Activated gamma-delta T cell treated with anti-CD3 and anti-CD28 coated beads, Interleukin-2, amount 50 U/mL, for 16 hours (primary cell): ENCODE measurements at places on chromosomes 5 and 9.

DNA sequence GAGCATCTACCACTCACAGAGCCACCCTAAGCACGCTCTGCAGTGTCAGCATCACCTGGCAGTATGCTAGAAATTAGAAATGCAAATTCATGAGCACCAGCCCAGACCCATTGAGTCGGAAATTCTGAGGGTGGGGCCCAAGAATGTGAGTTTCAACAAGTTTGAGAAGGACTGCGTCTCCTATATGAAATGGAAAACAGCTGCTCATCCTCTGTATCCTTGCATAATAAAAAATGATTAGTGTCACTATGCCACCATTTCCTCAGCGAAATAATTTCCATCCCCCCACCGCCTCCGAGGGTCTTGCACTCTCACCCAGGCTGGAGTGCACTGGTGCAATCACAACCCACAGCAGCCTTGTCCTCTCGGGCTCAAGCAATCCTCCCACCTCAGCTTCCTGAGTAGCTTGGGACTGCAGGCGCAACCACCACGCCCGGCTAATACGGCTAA is 1.3 kb upstream of the IQGAP2 start:
- DNase-seq = no peak

DNA sequence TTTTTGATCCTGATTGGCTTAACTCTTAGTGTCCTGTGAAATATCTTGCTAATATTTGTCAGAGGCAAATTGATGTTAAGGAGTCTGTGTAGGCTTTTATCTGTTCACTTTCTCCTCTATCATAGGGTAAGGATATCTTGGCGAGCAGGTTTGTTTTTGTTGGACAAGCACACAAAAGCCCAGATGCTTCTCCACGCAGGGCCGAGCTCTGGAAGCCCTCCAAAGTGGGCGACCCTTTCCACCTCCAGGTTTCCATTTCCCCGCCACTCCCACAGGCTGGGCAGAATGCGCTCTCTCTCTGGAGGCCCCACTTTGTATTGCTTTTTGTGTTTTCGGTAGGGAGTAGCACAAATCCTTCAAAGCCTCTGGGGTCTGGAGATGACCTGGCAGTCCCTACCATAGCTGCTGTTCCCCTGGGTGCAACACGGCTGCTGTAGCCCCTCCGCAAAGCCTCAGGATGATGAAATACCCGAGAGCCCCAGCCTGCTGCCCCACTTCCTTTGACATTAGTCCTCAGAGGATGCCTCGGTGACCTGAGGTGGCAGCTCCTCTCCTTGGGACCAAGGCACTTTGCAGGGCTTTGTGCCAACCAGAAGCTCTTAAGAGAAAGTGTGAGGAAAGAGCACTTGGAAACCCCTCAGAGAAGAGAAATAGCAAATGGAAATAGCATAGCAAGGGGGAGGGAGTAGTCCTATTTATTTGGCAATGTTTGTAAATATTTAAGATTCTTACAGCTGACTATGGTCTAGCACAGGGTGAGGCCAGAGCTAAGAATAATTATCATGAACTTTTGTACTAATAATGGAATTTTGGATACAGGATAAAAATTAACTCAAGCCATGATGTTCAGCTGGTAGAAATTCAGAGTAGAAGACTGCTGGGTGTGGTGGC is 122.8 kb downstream of the ARHGEF28 start:
- DNase-seq = no peak

GRCh38 chr5:177981296-177982071 is 14.6 kb downstream of the PROP1 start:
- no peak for DNase-seq

- DNase-seq = no peak
Measured at GRCh38 chr9:7523426-7524043, 276.0 kb downstream of the DMAC1 start.
